Endothelial cell of umbilical vein (primary cell): ENCODE measurements at places on chromosomes 4 and X. TPM values are rescaled to one million over a fixed set of nuclear protein-coding genes. Genes with fewer than 3 reads are reported as not detected.

The MMRN1 gene
- polyA plus RNA-seq: 93.9 and 143 TPM in 2 replicates

The PRKG2 gene
- polyA plus RNA-seq: not detected in 2 replicates

The TMEM271 gene
- polyA plus RNA-seq: not detected in 2 replicates

The CTAG2 gene
- polyA plus RNA-seq: not detected in 2 replicates

The C4orf50 gene
- polyA plus RNA-seq: not detected in 2 replicates

The ODAM gene
- polyA plus RNA-seq: not detected in 2 replicates

The GAGE2A gene
- polyA plus RNA-seq: not detected in 2 replicates

The UGT2A1 gene
- polyA plus RNA-seq: 0.04 and 0.11 TPM in 2 replicates

The RBMXL3 gene
- not detected in 2 replicates for polyA plus RNA-seq

The KLHL4 gene
- polyA plus RNA-seq: 7.2 and 9.8 TPM in 2 replicates
